ENCODE measurements at places on chromosomes 3 and 15.
A peak's percentile ranks its signal among the peaks of the same experiment; 100 is the strongest.

DNA sequence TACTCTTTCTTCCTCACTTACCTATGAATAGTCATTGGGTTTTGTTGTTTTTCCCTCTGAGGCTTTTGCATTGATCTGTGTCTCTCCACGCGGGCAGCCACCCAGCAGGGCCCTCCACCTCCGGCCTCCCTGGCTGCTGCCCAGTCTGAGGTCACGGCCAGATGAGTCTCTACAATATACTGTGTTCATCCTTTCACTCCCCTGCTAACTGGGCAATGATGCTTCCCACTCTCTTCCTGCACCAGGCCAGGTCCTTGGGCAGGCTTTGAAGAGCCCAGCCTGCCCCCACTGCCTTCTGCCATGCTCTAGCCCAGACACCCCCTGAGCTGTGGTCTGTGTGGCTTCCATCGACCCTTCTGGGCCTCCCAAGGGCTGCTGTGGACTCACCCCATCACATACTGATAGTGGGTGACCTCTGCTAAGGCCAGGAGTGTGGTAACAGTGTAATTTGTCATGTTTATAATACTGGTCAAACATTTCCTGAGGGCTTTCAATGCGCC, 18.0 kb downstream of the PDIA5 start:
- no peak for DNase-seq

DNA sequence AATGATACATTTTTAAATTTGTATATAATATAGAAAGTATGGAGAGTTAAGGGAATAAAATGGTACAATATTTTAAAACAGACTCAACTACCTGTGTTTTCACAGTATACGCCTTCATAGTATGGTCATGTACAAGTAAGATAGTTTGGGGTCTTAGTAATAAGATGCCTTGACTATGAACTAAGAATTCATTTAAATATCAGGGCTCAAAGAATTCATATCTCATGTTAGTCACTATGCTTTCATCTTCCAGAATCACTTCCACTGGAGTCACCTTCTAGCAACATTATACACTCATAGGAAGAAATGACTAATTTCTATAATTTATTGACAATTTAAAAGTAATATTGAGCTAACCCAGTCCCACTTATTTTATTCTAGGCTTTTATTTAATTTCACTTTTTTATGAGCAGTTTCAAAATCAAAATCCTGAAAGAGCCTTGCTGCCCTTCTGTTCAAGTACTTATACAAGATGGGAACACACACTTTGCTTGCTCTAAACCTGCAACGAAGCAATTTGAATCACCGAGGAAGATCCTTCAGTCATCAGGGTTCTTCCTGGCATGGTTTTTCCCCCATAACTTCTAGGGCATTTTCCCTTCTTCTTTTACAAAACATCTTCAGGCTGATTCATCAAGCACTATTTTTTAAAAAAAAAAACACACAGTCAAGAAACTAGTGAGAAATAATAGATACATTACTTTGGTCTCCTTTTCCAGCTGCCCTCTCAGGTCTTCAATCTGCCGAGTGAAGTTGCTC, 94.1 kb downstream of the MYH15 start:
- no peak for DNase-seq

DNA sequence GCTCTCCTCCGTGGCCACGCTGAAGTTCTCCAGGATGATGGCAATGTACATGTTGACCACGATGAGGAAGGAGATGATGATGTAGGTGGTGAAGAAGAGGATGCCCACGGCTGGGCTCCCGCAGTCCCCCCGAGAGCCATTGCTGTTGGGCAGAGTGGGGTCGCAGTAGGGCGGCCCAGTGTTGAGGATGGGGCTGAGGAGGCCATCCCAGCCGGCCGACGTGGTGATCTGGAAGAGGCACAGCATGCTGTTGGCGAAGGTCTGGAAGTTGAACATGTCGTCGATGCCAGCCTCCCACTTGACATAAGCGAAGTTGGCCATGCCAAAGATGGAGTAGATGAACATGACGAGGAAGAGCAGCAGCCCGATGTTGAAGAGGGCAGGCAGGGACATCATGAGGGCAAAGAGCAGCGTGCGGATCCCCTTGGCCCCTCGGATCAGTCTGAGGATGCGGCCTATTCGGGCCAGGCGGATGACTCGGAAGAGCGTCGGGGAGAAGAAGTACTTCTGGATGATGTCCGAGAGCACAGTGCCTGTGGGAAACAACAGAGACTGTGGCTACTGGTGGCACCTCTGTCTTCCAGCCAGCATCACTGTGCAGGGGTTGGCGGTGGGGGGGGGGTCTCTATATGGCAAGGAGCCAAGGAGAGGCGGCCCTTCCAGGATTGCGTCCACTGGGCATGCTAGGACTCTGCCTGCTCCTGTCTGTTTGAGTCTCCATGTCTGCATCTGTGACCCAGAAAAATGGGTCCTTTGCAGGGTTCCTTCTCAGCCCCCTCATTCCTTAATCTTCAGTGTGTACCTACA, 55.1 kb downstream of the EXOG start:
- DNase-seq = no peak

DNA sequence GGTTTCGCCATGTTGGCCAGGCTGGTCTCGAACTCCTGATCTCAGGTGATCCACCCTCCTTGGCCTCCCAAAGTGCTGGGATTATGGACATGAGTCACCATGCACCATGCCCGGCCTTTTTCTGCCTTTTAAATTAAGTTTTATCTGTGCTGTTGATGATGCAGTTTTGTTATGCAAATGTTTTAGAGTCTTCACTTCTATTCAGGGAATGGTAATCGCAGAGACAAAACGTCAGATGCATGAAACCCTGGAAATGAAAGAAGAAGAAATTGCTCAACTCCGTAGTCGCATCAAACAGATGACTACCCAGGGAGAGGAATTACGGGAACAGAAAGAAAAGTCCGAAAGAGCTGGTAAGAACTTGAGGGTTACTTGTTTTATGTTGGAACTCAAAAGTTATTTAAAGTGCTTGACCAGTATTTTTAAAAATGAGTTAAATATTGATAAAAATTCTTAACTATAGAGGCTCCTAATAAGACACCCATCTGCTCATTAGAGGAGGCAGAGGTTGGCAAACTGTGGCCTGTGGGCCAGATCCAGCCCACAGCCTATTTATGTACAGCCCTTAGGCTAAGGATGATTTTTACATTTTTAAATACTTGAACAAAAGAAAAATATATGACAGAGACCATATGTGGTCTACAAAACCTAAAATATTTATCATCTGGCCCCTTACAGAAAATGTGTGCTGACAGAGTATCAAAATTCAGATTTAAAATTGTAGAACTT, 127.8 kb upstream of the LRRFIP2 start:
- no peak for DNase-seq

DNA sequence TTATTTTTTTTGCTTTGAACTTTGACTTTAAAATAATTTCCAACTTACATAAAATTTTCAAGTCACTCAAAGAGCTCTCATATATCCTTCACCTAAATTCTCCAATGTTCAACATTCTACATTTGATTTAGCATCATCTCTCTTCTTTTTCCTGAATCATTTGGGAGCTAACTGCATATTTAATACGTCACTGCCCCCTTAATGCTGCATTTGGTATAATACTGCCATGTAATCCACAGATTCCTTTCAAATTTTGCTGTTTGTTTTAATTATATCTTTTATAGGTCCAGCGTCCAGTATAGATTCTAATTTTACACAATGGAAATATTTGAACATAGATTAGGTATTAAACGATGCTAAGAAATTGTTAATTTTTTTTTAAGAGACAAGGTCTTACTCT, 2.3 kb upstream of the EIF2AK4 start:
- DNase-seq = no peak

DNA sequence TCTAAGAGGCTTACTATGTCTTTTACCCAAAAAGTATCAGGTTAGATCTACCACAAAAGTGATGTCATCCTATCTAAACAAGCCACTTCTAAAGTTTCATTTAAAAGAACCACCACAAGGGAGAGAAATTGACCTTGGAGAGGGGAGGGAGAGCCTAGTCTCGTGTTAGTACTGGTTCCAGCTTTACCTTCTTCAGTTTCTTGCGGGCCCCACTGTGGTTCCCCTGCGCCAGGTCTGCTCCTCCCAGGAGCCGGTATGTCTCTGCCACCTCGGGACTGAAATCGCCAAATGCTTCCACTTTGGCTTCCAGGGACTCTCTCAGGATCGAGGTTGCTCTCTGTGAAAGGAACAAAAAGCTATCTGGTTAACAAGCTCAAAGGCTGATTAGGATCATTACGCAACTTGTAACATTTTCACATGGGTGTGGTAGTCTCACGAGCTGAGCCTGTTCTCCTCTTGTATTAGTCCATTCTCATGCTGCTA, 51.1 kb downstream of the SYNM start:
- DNase-seq = no peak

DNA sequence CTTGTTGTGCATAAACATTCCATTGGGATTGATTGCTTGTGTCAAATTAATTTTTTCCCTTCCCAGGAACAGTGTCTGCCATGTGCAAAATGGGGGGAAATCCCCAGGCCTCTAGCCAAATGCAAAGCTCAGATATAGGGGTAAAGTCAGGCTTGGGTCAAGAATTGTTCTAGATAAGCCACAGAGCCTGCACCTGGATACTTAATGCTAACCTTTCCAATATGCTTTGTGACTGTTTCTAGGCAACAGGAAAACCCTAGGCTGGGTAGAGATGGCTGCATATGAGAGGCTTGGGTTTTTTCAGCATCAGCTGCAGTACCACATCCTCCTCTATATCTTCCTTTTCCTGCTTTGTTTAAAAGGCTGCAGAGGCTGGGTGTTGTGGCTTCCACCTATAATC, 61.9 kb upstream of the ROPN1 start:
- no peak for DNase-seq

GRCh38 chr15:98800437-98801233, 152.3 kb downstream of the IGF1R start:
- DNase-seq = peak; percentile 10

GRCh38 chr15:84699538-84700191, 16.3 kb downstream of the SEC11A start:
- DNase-seq = no peak

DNA sequence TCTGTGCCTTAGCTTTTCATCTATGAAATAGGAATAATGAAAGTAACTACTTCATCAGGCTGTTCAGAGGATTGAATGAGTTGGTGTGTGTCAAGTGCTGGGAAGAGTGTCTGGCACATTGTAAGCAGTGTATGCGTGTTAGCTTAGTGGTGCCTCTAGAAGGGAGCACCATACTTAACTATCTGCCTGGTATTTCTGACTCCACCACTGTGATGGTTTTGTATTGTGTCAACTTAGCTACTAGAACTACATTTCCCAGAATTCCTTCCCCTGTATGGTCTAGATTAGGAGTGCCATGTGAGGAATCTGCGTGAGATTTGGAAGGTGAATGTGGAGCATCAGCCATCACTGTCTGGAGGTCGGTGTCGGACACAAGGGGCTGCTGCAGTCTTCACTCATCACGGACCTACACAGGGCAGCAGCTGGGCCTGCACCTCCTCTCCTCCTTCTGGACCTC, 115.4 kb upstream of the GALNT15 start:
- no peak for DNase-seq

DNA sequence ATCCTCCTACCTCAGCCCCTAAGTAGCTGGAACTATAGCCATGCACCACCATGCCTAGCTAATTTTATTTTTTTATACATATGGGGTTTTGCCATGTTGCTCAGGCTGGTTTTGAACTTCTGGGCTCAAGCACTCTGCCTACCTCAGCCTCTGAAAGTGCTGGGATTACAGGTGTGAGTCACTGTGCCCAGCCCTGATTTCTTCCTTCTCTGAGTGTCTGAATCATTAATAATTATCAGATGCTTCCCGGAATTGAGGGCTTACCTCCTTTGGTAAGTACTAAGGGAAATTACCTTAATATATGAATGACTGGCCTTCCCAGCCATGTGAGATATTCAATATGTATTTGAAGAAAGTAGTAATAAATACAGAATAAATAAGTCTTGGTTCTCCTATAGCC, 7.2 kb downstream of the CLPX start:
- no peak for DNase-seq

GRCh38 chr15:57563416-57563815, 28.3 kb upstream of the MYZAP start:
- DNase-seq = no peak

- no peak for DNase-seq
Measured at GRCh38 chr15:79901958-79902357, 5.1 kb upstream of the MTHFS start.

DNA sequence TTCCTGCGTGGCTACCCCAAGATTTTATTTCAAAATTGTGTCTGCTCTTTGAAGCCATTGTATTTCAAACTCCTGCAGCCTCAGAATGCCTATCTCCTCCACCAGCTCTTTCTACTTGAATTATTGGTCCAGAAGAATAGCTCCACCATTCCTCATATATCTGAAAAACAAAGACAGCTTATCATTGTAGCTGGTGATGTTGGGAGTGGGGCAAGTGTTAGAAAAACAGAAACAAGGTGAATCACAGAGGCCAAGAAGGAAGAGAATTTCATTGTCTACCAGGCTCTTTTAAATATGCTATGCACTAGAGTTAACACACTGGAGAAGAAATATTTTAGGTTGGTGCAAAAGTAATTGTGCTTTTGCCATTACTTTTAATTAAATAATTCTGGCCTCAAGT, 307.9 kb upstream of the ROPN1 start:
- no peak for DNase-seq

DNA sequence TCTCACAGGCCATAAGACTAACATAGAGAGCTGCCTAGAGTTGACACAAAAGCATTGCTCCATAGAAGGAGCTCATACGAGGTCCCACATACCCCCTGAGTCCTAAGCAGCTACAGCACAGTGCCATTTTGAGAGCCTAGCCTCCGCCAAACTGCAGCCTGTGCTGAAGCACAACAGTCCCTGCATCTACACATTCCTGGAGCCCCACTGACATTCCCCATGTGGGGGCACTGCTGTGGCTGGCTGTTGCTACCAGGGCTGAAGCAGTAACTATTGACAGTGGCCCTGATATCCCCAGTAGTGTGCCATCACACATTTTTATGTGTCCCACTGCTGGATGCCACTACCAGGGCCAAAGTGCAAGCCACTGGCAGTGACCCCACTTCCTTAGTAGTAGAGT, 80.3 kb downstream of the CERS3 start:
- DNase-seq = no peak

DNA sequence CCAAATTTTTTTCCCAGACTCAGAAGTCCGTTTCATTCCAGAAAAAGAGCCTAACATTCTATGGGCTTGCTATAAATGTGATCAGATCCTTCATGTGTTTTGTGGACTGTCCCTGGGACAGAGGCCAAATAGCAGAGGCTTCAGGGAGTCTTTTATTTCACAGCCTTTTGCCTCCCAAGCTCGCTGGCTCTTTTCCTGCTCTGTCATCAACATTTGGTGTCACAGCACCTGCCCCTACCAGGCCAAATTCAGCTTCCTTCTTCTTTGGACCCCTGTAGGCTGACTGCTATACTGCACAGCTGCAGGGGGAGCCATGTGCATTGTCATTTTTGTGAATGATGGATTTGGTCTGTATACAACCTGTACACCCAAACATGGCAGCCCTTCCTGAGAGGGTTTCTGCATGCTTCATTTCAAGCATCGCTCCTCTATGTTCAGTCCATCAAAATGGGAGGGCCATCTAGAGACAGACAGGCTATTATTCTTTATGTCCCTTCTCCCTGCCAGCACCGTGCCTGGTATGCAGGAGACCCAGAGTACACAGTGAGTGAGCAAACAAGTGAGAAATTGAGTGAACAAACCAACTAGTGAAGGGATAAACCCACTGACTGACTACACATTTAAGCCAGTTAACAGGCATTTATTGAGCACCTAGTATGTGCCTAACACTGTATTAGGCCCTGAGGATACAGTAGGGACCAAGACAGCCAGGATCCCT, 17.9 kb upstream of the RPP14 start:
- no peak for DNase-seq

GRCh38 chr3:118097660-118098059, 937.0 kb downstream of the IGSF11 start:
- no peak for DNase-seq

GRCh38 chr3:161508852-161509477, 12.4 kb downstream of the OTOL1 start:
- no peak for DNase-seq

Data from GOT3 (cell line).